ENCODE measurements at places on chromosomes 12 and 14.

GRCh38 chr12:15265875-15266274 lies 44.7 kb upstream of the RERG start:
- no peak overlapping the region for H3K4me3 ChIP-seq
- H3K27ac ChIP-seq = no peak overlapping the region
- DNase-seq = no peak
- no peaks in the 10 kb centered on the region for H3K4me1 ChIP-seq
- H3K27me3 ChIP-seq = no peaks in the 10 kb centered on the region
- no peaks in the 10 kb centered on the region for H3K36me3 ChIP-seq

GRCh38 chr12:39935275-39935674 lies 170.6 kb downstream of the SLC2A13 start:
- no peaks in the 10 kb centered on the region for H3K36me3 ChIP-seq
- no peaks in the 10 kb centered on the region for H3K4me1 ChIP-seq
- no peak for DNase-seq
- H3K27me3 ChIP-seq = no peaks in the 10 kb centered on the region
- H3K4me3 ChIP-seq = no peak overlapping the region

DNA sequence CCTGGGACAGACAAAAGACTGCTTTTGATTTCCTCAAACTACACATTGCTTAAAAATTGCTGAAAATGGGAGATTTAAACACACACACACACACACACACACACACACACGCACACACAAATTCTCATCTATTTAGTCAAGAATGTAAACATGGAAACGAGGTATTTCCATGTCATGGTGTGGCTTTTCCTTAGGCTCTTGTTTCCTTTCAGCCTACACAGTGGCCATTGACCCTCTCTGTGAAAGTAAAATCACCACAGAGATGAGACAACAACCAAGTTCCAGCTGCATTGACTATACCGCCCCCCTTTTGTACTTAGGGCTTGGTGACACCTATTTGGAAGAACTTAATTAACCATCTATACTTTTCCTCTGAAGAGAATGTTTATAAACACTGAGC lies 41.9 kb downstream of the TTC8 start:
- H3K4me3 ChIP-seq = no peak overlapping the region
- no peaks in the 10 kb centered on the region for H3K4me1 ChIP-seq
- H3K36me3 ChIP-seq = no peaks in the 10 kb centered on the region
- H3K27ac ChIP-seq = no peak overlapping the region
- H3K27me3 ChIP-seq = no peaks in the 10 kb centered on the region

DNA sequence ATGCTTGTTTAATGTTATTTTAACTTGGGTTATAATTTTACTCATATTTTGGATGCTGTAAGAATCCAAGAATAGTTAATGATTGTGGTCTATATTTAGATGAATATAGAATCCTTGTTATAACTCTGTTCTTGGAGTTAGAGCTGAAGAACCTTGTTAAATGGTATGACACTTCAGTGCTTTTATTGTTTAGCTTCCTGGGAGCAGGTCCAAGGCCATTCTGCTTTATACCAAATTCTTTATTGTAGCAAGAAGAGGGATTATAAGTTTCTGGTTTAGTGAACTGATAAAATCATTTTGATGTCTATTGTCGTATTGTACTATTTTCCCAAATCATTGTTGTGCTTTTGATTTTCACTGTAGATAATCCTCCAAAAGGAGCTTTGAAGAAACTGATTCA lies 69.4 kb downstream of the MIA2 start:
- H3K27me3 ChIP-seq = no peaks in the 10 kb centered on the region
- no peak overlapping the region for H3K27ac ChIP-seq
- H3K4me3 ChIP-seq = no peak overlapping the region
- DNase-seq = no peak

GRCh38 chr14:35897616-35898111 lies 71.5 kb downstream of the BRMS1L start:
- no peaks in the 10 kb centered on the region for H3K4me1 ChIP-seq
- no peak for DNase-seq

DNA sequence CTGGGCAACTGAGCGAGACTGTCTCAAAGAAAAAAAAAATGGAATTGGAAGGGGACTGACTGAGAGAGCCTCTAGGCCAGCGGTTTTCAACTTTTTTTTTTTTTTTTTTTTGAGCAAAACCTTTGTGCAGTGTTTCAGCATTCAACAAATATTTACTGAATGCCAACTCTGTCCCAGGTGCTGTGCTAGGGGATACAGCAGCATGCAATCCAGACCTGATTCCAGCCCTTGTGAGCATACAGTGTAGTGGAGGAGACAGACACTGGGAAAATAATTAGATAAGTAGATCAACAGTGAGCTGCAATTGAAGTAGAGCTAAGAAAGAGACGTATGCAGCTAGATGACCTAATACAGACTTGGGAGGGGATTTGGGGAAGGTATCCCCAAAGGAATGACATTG lies 23.8 kb upstream of the LTBP2 start:
- no peaks in the 10 kb centered on the region for H3K27me3 ChIP-seq
- no peaks in the 10 kb centered on the region for H3K4me1 ChIP-seq
- no peak overlapping the region for H3K27ac ChIP-seq
- no peaks in the 10 kb centered on the region for H3K36me3 ChIP-seq
- no peak for DNase-seq

GRCh38 chr14:87896393-87897380 lies 96.3 kb downstream of the GALC start:
- no peak overlapping the region for H3K4me3 ChIP-seq
- no peaks in the 10 kb centered on the region for H3K36me3 ChIP-seq
- H3K27me3 ChIP-seq = peaks cover 11% of the 10 kb centered on the region
- no peaks in the 10 kb centered on the region for H3K4me1 ChIP-seq
- DNase-seq = peak; percentile 70

DNA sequence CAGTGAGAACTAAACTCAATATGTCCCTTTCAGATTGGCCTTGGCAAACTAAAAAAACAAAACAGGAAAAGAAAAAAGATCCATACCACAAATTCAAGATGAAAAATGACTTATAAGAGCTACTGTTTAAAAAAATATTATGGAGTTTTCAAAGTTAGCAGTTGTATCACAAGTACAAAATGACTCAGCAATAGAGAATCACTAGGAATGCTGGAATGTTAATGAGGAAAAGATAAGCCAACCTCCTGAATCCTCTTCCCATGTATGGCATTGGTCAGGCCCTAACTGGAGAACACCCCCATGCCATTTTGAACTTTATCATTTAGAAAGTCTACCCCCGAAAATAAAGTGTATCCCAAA lies 62.2 kb downstream of the PPP1R36 start:
- no peaks in the 10 kb centered on the region for H3K36me3 ChIP-seq
- no peaks in the 10 kb centered on the region for H3K27me3 ChIP-seq
- H3K27ac ChIP-seq = no peak overlapping the region
- no peaks in the 10 kb centered on the region for H3K4me1 ChIP-seq
- DNase-seq = no peak
- no peak overlapping the region for H3K4me3 ChIP-seq

GRCh38 chr14:60346706-60347105 lies 97.7 kb downstream of the PPM1A start:
- H3K36me3 ChIP-seq = no peaks in the 10 kb centered on the region
- no peak overlapping the region for H3K4me3 ChIP-seq
- DNase-seq = no peak
- no peaks in the 10 kb centered on the region for H3K4me1 ChIP-seq
- H3K27ac ChIP-seq = no peak overlapping the region

GRCh38 chr12:104012331-104012730 lies 37.7 kb downstream of the GLT8D2 start:
- no peaks in the 10 kb centered on the region for H3K27me3 ChIP-seq
- H3K4me3 ChIP-seq = no peak overlapping the region
- no peaks in the 10 kb centered on the region for H3K4me1 ChIP-seq
- H3K36me3 ChIP-seq = no peaks in the 10 kb centered on the region
- no peak for DNase-seq

- H3K36me3 ChIP-seq = no peaks in the 10 kb centered on the region
- H3K4me3 ChIP-seq = no peak overlapping the region
- no peak for DNase-seq
- no peaks in the 10 kb centered on the region for H3K27me3 ChIP-seq
- H3K4me1 ChIP-seq = no peaks in the 10 kb centered on the region
These were observed 145.7 kb downstream of the C12orf42 start for GRCh38 chr12:103350116-103350515.

DNA sequence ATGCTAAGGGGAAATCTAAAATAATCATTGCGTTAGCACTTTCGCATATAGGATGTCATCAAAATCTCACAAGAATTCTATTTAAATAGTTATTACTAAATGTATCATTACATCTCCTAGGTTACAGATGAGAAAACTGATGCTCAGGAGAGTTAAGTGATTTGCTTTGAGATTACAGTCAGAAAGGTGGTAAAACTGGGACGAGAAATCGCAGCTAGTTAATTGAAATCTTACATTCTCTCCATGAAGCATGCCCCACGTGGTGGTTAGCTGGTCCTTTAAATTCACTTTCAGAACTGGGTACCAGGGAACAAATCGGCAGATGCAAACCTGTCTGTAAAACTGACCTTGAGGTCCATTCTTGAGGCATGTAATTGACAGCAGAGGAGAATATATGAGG lies 71.8 kb upstream of the PLEKHG7 start:
- H3K4me1 ChIP-seq = no peaks in the 10 kb centered on the region
- no peak overlapping the region for H3K4me3 ChIP-seq
- no peak for DNase-seq
- no peak overlapping the region for H3K27ac ChIP-seq
- H3K36me3 ChIP-seq = no peaks in the 10 kb centered on the region

GRCh38 chr12:110314308-110314707 lies 33.3 kb downstream of the ATP2A2 start:
- H3K4me1 ChIP-seq = peaks cover 11% of the 10 kb centered on the region
- no peak overlapping the region for H3K27ac ChIP-seq
- H3K4me3 ChIP-seq = no peak overlapping the region
- peaks cover 17% of the 10 kb centered on the region for H3K36me3 ChIP-seq
- DNase-seq = no peak

DNA sequence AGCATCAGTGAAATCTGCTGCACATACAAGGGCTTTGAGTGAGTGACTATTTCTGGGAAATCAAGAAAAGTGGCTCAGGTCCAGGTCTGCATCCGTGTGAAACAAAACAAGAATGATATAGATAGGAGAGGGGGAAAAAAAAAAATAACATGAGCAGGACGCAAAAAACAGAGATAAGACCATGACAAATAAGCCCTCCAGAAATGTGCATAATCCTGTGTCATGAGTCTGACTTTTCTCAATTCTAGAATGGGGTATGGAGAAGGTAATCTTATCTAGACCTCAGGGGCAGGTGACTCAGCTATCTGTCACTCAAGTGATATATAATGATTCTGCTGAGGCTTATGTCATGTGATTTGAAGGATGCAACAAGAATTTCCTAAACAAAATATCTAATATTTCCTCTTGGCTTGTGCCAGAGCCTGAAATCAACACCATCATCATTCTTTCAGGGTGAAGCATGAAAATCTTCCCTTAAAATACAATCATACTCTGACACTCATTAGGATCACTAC lies 250.0 kb downstream of the PHLDA1 start:
- no peaks in the 10 kb centered on the region for H3K27me3 ChIP-seq
- H3K27ac ChIP-seq = no peak overlapping the region
- H3K4me1 ChIP-seq = peaks cover 7% of the 10 kb centered on the region
- no peaks in the 10 kb centered on the region for H3K36me3 ChIP-seq
- H3K4me3 ChIP-seq = no peak overlapping the region
- DNase-seq = peak; percentile 12
